ENCODE measurements at places on chromosomes 2 and 18. TPM values are rescaled to one million over a fixed set of nuclear protein-coding genes. Genes with fewer than 3 reads are reported as not detected.
A peak's percentile ranks its signal among the peaks of the same experiment; 100 is the strongest.

DNA sequence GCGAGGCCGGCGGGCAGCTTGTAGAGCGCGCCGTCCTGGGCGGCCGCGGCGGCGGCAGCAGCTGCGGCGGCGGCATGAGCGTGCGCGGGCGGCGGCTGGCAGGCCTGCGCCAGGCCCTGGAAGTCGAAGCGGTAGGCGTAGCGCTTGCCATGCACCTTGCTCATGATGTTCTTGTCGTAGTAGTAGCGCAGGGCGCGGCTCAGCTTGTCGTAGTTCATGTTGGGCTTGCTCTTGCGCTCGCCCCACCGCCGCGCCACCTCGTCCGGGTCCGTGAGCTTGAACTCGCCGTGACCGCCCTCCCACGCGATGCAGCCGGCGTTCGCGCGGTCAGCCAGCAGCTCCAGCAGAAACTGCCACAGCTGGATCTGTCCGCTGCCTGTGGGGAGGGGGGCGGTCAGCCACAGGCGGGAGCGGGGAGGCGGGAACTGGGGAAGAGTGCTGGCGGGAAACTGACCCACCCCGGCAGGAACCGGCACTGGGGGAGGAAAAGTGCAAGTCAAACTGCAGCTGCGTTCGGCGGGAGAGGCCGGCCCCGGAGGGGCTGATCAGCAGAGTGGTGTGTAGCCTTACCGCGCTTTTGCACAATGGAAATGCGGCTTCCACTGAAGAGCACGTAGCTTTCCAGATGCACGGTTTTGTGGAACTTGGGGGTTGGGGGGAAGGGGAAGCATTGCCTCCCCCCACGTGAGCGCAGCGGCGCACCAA, 3.0 kb downstream of the FEV start:
- H3K27me3 ChIP-seq = peaks cover 46% of the 10 kb centered on the region
- H3K36me3 ChIP-seq = no peaks in the 10 kb centered on the region
- peak; percentile 44 for DNase-seq
- no peak overlapping the region for H3K4me3 ChIP-seq
- no peak overlapping the region for H3K27ac ChIP-seq
- H3K4me1 ChIP-seq = peaks cover 41% of the 10 kb centered on the region

DNA sequence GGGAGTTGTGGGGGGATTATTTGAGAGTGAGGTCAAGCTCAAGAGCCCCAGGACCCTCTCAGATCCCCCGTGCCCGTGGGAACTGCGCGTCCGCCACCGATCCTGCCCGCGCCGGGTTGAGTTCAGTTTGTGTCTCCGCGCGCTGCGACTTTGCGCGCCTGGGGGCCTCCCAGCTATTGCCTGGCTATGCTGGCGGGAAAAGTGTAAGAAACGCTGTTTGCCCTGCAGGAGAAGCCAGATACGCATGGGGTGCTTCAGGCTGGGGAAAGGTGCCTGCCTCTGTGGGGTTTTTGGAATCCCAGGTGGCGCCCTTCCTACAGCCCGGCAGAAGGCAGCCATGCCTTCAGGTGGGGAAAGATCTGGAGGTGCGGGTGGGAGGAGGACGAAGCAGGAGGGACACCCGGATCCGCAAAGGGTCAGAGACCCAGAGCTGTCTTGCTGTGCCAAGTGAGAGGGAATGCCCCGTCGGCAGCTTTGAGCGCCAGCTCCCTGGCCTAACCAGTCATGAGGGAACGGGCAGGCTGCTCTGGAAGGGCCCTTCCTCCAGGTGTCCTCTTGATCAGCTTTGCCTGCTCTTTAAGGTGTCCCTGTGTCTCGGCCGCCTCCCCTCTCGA, 22.5 kb downstream of the TEX44 start:
- H3K36me3 ChIP-seq = no peaks in the 10 kb centered on the region
- no peak overlapping the region for H3K4me3 ChIP-seq
- H3K27ac ChIP-seq = peak overlapping the region; percentile 65
- DNase-seq = no peak

- no peaks in the 10 kb centered on the region for H3K36me3 ChIP-seq
- peak; percentile 79 for DNase-seq
- peak overlapping the region; percentile 28 for H3K27ac ChIP-seq
- no peak overlapping the region for H3K4me3 ChIP-seq
These were observed 18.1 kb downstream of the LPIN2 start for GRCh38 chr18:2994603-2995432.

GRCh38 chr2:165953306-165953654, 296 bp downstream of the TTC21B start:
- peaks cover 41% of the 10 kb centered on the region for H3K4me1 ChIP-seq
- H3K36me3 ChIP-seq = no peaks in the 10 kb centered on the region
- H3K27ac ChIP-seq = peak overlapping the region; percentile 79
- H3K4me3 ChIP-seq = peak overlapping the region; percentile 70

GRCh38 chr2:10346929-10347561, 44.3 kb downstream of the HPCAL1 start:
- no peak overlapping the region for H3K4me3 ChIP-seq
- no peak overlapping the region for H3K27ac ChIP-seq
- H3K36me3 ChIP-seq = no peaks in the 10 kb centered on the region
- H3K4me1 ChIP-seq = peaks cover 47% of the 10 kb centered on the region

DNA sequence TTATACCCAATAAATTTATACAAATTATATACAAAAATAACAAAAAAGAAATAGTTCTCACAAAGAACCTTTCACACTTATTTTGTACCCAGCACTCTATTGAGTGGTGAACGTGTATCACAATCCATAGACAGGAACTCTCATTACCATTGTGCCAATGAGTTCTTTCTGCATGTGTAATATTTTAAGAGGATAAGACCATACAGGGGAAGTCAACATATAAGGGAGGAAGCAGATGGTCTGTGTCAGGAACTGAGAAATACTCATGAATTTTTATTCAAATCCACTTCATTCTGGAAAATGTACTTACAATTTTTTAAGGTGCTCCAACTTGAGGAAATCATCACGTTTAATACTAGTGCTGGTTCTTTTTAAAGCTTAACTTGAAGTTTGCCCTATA, 27.1 kb upstream of the ELOA2 start:
- H3K27me3 ChIP-seq = peaks cover 5% of the 10 kb centered on the region
- H3K4me1 ChIP-seq = no peaks in the 10 kb centered on the region
- no peak for DNase-seq
- no peaks in the 10 kb centered on the region for H3K36me3 ChIP-seq

DNA sequence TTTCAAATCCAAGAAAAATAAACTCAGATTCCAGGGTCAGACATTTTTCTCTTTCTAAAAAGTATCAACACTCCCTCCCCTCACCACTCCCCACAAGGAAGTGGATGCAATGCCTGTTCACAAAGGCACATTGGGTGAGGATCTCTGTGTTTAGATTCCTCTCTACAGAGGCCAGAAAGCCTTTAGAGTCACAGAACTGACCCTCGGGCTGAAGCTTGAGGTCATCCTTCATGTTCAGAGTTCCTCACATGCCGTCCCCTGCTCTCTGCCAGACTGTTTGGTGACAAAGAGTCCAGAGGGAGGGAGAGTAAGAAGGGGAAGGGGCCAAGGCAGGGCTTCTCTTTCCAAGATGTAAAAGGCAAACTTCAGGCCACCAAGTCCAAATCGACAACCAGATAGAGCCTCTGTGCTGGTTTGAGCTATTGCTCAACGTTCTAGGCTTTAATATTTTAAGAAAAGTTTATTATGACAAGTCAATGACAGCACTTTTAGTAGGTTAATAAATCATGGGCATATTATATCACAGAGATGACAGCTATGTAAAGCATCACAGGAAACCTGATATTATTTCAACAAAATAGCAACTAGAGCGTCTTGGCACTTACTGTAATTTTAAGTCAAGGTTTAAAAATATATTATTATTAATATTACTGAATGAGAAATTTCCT, 269.4 kb downstream of the ETAA1 start:
- H3K36me3 ChIP-seq = no peaks in the 10 kb centered on the region
- H3K4me3 ChIP-seq = no peak overlapping the region
- no peaks in the 10 kb centered on the region for H3K4me1 ChIP-seq
- no peak for DNase-seq
- H3K27me3 ChIP-seq = no peaks in the 10 kb centered on the region

DNA sequence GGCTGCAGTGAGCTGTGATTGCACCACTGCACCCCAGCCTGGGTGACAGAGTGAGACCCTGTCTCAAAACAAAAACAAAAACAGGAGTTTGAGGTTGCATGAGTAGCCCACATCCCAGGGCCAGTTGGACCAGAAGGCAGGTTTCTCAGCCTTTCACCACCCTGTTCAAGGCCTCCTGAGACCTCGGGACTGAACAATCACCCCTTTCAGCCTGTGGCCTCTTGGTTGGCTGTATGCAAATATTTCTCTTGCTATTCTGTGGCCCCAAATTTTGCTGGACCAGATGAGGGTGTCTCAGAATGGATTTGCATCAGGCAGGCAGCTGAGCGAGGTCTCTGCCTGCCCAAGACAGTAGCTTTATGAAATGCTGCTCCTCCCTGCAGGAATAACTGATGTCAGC, 56.9 kb downstream of the DPYSL5 start:
- no peaks in the 10 kb centered on the region for H3K27me3 ChIP-seq
- no peak for DNase-seq
- no peak overlapping the region for H3K4me3 ChIP-seq
- H3K4me1 ChIP-seq = no peaks in the 10 kb centered on the region
- H3K27ac ChIP-seq = no peak overlapping the region

- H3K27me3 ChIP-seq = no peaks in the 10 kb centered on the region
- no peak overlapping the region for H3K4me3 ChIP-seq
- H3K27ac ChIP-seq = no peak overlapping the region
- no peaks in the 10 kb centered on the region for H3K4me1 ChIP-seq
- DNase-seq = no peak
- H3K36me3 ChIP-seq = no peaks in the 10 kb centered on the region
These were observed 286.2 kb downstream of the TMX3 start for GRCh38 chr18:68428661-68429060.

- no peaks in the 10 kb centered on the region for H3K4me1 ChIP-seq
- DNase-seq = no peak
- no peaks in the 10 kb centered on the region for H3K27me3 ChIP-seq
These were observed 208.1 kb downstream of the NR4A2 start for GRCh38 chr2:156124458-156124857.

GRCh38 chr2:81853341-81853740, 1548.8 kb upstream of the LRRTM1 start:
- H3K4me3 ChIP-seq = no peak overlapping the region
- no peak for DNase-seq
- no peaks in the 10 kb centered on the region for H3K4me1 ChIP-seq
- H3K27me3 ChIP-seq = no peaks in the 10 kb centered on the region
- no peaks in the 10 kb centered on the region for H3K36me3 ChIP-seq
- H3K27ac ChIP-seq = no peak overlapping the region

DNA sequence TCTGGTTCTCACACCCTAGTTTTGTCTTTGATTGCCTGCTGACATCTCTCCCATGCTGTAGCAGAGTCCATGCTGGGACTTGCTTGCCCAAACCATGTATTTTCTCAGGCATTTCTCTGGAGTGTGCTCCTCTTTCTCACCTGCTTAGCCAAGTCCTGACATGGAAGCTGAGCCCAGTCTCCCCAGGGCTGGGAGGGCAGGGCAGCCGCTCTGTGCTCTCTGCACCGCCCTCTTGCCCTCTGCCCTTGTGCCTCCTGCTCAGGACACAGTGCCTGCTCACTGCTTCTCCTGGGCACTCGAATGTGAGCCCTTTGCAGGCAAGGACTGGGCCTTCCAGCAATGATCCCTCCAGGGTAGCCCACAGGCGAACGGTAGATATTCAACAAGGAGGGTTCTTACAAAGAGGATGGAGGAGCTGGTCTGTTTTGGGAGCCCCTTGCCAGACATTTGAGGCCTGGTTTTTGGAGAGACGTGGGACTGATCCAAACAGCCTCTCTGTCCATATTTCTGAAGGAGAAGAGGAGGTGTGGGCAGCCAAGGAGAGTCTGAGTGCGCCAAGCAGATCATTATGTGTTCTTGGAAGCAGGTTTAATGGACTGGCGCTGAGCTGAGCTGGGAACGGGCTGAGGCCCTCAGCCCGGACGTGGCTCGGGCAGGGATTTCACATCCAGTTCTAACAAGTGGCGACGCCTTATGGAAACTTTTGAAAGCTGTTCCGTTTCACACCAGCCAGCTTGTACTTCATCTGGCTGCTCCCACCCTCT, 4.0 kb downstream of the SLC14A2 start:
- no peak overlapping the region for H3K4me3 ChIP-seq
- H3K4me1 ChIP-seq = no peaks in the 10 kb centered on the region
- H3K36me3 ChIP-seq = no peaks in the 10 kb centered on the region

TACR1 gene
- total RNA-seq = not detected

- no peak for DNase-seq
- H3K4me3 ChIP-seq = no peak overlapping the region
- no peak overlapping the region for H3K27ac ChIP-seq
- no peaks in the 10 kb centered on the region for H3K36me3 ChIP-seq
- H3K4me1 ChIP-seq = no peaks in the 10 kb centered on the region
These were observed 93.3 kb downstream of the KLHL29 start for GRCh38 chr2:23478087-23478932.

- DNase-seq = no peak
- no peaks in the 10 kb centered on the region for H3K27me3 ChIP-seq
- no peak overlapping the region for H3K27ac ChIP-seq
- no peaks in the 10 kb centered on the region for H3K36me3 ChIP-seq
These were observed 709.3 kb downstream of the SLC4A3 start for GRCh38 chr2:220336771-220337170.

- peaks cover 29% of the 10 kb centered on the region for H3K4me1 ChIP-seq
- H3K27ac ChIP-seq = no peak overlapping the region
- DNase-seq = no peak
These were observed 43.6 kb downstream of the QPCT start for GRCh38 chr2:37388074-37388473.

LIMS2 gene
- 8.9 TPM for total RNA-seq

KIAA2012 gene
- not detected for total RNA-seq

CD8B2 gene
- not detected for total RNA-seq

DNA sequence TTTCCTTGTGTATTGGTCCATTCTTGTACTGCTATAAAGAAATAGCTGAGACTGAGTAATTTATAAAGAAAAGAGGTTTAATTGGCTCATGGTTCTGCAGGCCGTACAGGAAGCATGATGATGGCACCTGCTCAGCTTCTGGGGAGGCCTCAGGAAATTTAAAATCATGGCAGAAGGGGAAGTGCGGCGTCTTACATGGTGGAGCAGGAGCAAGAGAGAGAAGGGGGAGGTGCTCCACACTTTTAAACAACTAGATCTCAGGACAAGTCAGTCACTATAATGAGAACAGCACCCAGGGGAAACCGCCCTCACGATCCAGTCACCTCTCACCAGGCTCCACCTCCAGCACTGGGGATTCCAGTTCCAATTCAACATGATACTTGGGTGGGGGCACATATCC, 54.3 kb downstream of the MSH2 start:
- DNase-seq = no peak
- H3K4me1 ChIP-seq = no peaks in the 10 kb centered on the region
- H3K4me3 ChIP-seq = no peak overlapping the region
- H3K27ac ChIP-seq = no peak overlapping the region

- H3K27ac ChIP-seq = no peak overlapping the region
- no peaks in the 10 kb centered on the region for H3K36me3 ChIP-seq
- no peak for DNase-seq
- H3K27me3 ChIP-seq = peaks cover 5% of the 10 kb centered on the region
These were observed 3.3 kb downstream of the APCDD1 start for GRCh38 chr18:10457767-10458166.

ANKRD29 gene
- not detected for total RNA-seq

GRCh38 chr2:27442920-27443282, 720 bp downstream of the KRTCAP3 start:
- peaks cover 35% of the 10 kb centered on the region for H3K36me3 ChIP-seq
- H3K4me1 ChIP-seq = no peaks in the 10 kb centered on the region
- no peak overlapping the region for H3K4me3 ChIP-seq
- no peak overlapping the region for H3K27ac ChIP-seq
- no peak for DNase-seq

SULT1C4 gene
- not detected for total RNA-seq

DSG2 gene
- total RNA-seq = not detected

All from CD4-positive, alpha-beta memory T cell (primary cell).